ENCODE measurements at places on chromosomes 12 and 14.

DNA sequence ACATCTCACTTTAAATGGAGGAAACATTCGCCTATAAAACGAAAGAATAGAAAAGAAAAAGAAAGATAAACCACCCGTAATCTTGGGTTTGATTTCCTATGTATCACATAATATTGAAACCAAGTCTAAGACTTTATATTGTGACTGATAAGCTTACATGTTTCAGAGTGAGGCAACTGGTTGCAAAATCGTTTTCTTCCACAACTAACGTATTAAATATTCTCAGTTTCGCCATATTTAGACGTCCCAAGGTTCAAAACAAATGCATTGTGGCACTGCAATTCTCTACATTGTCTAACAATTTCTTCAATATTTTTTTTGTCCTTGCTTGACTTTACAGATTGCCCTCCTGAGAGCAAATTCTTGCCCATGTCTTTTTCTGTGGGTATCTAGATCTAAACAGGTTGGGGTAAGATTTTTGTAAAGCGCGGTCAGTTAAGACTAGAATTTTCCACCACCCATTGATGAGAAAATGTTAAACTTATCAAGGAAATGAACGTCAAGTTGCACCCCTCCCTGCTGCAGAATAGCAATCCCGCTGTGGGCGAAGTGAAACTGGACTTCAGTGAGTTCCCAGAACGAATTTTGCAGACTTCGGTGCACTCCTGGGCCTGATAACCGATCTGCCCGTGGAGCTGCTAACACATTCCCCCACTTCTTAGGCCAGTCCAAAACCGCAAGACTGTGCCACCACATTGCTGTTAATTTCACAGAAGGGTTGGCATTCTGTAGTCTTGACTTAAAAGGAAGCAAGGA is 2.7 kb downstream of the TBX3 start:
- no peak for DNase-seq

GRCh38 chr14:92665661-92666110 is 82.7 kb downstream of the LGMN start:
- DNase-seq, result no peak

DNA sequence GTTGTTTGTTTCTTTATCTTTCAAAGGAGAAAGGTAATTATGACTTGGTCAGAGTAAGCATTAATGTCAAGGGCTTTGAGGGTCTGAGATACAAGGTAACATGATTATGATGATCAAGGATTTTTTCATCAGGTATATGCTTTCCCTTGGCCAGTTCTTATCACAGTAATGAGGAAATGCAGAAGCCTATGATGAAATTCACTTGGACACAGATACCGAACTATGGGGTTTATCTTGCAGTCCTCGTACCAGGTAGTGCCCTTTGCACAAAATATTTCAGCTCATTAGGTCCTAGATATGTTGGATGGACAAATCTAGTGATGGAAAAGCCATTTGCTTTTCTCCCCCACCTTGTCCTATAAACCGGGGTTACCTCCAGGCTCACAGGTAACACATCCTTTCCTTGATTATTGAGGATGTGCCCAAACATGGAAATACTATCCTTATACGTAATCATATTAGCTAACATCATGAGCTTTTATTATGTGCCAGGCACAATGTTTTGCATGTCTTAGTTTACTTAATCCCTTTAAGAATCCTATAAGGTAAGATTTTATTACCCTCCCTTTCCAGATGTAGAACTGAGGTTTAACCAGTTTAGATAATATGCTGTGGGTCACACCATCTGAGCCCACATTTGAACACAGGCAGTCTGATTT is 7.0 kb upstream of the RASSF3 start:
- DNase-seq, result no peak

- DNase-seq, result no peak
These were observed 755.6 kb downstream of the MED13L start for GRCh38 chr12:115521771-115522409.

DNA sequence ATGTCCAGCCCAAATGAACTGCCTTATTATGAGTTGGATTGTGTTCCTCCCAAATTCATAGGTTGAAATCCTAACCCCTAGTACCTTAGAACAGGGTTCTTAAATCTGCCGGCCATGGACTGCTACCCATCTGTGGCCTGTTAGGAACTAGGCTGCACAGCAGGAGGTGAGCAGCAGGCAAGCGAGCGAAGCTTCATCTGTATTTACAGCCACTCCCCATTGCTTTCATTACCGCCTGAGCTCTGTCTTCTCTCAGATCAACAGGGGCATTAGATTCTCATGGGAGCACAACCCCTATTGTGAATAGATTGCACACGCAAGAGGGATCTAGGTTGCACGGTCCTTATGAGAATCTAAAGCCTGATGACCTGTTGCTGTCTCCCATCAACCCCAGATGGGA is 9.8 kb upstream of the EML5 start:
- DNase-seq, result no peak

DNA sequence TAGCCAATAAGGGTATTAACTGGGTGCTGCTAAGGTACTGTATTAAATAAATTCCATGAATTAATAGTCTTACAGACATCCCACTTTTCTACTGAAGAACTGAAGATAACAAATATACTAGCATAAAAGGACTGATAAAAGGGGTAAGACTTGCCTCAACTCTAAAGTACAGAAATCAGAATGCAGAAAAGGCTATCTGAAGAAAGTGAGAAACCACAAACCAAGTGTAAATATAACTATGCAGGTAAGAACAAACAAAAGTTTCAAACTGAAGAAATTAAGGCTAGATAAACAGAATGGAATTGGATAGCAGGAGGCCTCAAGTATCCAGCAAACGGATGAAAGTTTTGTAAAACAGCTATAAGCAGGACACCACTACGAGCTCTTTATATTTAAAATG is 29.5 kb downstream of the YAF2 start:
- DNase-seq, result no peak

DNA sequence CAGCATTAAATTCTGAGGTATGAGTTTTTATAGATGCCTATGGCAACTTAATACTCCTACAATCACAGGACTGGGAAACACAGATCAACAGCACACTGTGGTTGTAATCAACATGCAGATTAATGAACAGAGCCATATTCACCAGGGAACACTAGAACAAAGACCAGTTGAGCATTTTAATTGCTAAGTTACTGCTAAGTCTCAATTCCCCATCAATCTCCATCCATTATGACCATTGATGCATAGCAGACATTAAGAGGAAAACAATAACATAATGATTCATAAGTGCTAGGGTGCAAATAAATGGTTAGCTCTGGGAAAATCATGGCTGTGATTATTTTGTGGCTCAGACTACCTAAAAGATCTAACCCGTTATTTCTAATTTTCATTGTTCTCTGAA is 505.6 kb downstream of the TRHDE start:
- DNase-seq, result no peak

- no peak for DNase-seq
These were observed 19.8 kb downstream of the OR5AU1 start for GRCh38 chr14:21136024-21136423.

DNA sequence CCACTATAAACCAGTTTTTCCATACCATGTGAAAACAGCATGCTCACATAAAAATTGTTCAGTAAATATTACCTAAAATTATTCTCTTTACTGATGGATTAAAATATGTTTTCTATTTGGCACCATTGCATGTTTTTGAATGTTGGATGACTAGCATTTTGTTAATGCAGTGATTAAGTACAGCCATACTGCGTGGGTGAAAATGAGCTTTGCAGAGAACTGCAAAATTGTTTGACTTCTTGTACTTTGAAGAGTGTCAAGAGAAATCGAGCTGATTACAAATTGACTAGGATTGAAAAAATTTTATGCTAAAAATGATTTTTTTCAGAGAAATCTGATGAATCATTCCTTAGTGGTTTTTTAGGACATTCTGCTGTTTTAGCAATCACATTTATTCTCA is 452.9 kb downstream of the RPL10L start:
- DNase-seq, result no peak

DNA sequence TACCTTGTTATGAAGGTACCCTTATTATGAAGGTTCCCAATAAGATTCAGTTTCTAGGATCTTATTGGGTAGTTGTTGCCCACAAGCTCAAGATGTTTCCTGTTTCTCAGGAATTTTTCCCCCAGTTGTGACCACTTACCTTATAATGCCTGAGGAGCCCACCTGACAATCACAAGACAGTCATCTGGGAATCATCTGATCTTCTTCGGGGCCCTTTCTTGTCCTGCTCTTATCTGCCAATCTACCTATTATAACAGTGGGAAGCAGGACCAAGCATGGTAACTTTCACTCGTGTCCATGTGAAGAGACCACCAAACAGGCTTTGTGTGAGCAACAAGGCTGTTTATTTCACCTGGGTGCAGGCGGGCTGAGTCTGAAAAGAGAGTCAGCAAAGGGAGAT is 825.5 kb downstream of the BCL11B start:
- DNase-seq, result no peak

- DNase-seq, result no peak
These were observed 276.5 kb downstream of the TMEM132C start for GRCh38 chr12:128543460-128543859.
